ENCODE measurements at places on chromosomes 3 and 15.
A peak's percentile ranks its signal among the peaks of the same experiment; 100 is the strongest.

DNA sequence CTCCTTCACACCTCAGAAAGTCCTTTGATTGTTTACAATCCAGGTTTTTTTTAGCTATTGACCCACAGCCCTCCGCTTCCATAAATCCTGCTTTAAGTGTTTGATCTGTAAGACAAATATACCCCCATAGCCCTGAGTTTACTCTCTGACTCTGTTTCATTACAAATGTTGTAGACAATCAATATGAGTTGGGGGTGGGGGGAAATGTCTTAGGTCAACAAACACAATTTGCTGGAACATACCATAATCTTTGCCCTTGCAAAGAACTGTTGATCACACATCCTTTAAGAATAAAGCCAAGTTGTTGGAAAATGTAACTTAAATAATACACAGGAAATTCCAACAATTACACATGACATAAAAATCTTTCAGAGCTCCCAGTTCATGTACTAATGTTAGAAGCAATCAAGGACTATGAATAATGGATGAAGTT, 301.8 kb upstream of the SEMA6D start:
- no peak overlapping the region for H3K4me3 ChIP-seq
- H3K27ac ChIP-seq, result no peak overlapping the region
- H3K27me3 ChIP-seq, result no peaks in the 10 kb centered on the region
- no peaks in the 10 kb centered on the region for H3K36me3 ChIP-seq
- H3K4me1 ChIP-seq, result no peaks in the 10 kb centered on the region
- no peak for DNase-seq

DNA sequence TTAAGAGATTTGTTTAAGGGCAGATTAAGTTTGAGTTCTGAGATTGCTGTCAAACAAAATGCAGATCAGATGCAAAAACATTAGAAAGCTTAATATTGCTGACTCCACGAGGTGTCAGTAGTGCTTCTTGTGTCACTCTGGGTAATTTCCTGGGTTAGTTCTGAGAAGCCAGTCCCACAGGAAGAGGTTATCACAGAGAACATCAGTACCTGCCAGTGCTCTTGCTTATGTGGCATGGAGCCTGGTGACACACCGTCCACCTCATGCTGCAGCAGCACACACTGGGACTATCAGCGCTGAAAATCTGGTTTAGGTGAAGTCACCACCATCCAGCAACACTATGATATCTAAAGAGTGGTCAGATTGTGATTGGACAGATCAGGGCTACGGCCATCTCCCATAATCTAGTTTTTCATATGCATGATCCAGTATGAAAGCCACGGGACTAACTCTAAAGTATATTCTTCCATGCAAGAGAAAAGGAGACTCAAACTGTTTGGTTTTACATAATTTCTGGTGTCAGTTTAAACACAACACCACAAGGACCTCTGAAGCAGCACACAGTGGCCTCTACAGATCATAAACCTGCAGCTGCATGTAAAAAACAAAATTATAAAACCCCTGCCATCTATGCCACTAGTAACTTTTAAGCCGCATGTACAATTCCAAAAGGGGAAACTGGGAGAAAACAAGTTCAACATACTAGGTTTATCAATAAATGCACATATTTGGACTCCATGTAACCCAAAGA, 36.1 kb upstream of the MYO5C start:
- H3K4me3 ChIP-seq, result no peak overlapping the region
- peaks cover 20% of the 10 kb centered on the region for H3K4me1 ChIP-seq
- DNase-seq, result peak; percentile 57

DNA sequence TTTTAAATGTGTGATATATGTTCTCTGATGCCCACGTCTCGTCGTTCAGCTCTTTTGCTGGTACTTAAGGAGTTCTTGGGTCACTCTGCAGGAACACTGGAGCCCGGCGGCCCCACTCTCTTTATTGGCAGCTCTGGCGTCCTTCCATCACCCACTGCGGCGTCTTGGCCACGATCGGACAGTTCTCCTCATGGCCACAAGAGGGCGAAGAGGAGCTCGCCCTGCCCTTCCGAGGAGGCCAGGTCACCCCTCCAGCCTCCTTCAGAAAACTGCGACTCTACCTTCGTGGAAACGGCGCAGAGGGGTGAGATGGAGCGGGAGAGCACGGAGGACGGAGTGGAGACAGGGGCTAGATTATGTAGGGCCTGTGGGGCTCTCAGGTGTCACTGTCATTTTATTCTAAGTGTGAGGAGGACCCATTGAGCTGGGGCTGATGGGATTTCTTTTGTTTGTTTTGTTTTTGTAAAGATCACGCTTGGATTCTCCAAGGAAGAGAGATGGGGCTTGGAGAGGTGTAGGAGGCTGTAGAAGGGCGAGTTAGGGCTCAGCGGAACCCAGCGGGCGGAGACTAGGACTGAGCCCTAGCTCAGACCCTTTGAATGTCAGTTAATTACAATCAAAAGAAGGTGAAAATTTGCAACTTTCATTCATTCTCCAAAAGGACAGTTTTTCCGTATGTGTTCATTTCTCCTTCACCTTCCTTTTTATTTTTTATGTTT, 28.0 kb upstream of the GABRA5 start:
- no peak overlapping the region for H3K27ac ChIP-seq
- H3K27me3 ChIP-seq, result peaks cover 10% of the 10 kb centered on the region

GRCh38 chr3:49647741-49648140, 26.4 kb upstream of the APEH start:
- no peaks in the 10 kb centered on the region for H3K36me3 ChIP-seq
- no peaks in the 10 kb centered on the region for H3K4me1 ChIP-seq
- no peak overlapping the region for H3K4me3 ChIP-seq
- no peaks in the 10 kb centered on the region for H3K27me3 ChIP-seq
- DNase-seq, result no peak

GRCh38 chr3:100899440-100900091, 93.7 kb downstream of the ABI3BP start:
- H3K27me3 ChIP-seq, result peaks cover 4% of the 10 kb centered on the region
- peaks cover 5% of the 10 kb centered on the region for H3K4me1 ChIP-seq
- H3K36me3 ChIP-seq, result no peaks in the 10 kb centered on the region
- no peak overlapping the region for H3K4me3 ChIP-seq
- no peak overlapping the region for H3K27ac ChIP-seq

DNA sequence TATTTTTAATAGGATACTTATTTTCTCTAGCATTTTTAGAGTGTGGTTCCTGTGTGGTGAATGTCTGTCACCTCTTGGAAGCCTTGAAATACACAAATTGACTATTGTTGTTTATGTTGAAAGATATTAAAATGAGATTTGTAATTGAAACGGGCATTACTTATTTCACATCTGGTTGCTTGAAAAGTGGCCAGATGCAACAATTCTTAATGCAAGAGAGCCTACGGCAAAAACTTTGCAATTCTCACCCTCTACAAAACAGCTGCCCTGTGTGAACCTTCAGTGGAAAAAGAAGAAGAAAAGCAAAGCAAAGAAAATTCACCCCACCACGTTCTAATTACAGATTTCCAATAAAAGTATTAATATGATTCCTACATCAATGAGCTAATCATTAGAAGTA, 46.6 kb downstream of the PPARG start:
- H3K27ac ChIP-seq, result no peak overlapping the region
- H3K27me3 ChIP-seq, result peaks cover 2% of the 10 kb centered on the region
- H3K36me3 ChIP-seq, result no peaks in the 10 kb centered on the region
- H3K4me3 ChIP-seq, result no peak overlapping the region
- H3K4me1 ChIP-seq, result peaks cover 19% of the 10 kb centered on the region

DNA sequence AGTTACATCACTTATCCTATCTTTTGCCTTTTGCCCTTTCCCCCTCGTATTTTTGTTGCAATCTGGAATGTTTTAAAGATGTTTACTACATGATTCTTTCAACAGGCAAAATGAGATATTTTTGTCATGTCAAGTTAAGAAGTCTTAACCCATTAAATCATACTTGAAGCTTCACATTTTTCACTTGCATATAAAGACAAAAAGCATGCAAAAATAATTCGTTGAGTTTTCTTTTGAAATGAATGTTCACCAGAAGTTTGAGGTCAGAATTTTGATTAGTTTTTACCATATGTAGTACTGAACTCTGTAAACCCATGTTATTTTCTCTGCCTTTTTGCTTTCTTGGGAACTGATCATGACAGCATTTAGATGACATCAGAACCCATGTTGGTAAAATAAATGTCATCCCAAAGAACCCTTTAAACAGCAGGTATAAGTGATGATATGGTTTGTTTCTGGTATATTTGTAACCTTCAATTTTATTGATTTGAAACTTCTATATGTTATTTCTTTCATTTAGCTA, 188.5 kb downstream of the GHSR start:
- H3K4me1 ChIP-seq, result peaks cover 4% of the 10 kb centered on the region
- DNase-seq, result no peak
- H3K27me3 ChIP-seq, result no peaks in the 10 kb centered on the region
- H3K36me3 ChIP-seq, result peaks cover 59% of the 10 kb centered on the region
- no peak overlapping the region for H3K27ac ChIP-seq

DNA sequence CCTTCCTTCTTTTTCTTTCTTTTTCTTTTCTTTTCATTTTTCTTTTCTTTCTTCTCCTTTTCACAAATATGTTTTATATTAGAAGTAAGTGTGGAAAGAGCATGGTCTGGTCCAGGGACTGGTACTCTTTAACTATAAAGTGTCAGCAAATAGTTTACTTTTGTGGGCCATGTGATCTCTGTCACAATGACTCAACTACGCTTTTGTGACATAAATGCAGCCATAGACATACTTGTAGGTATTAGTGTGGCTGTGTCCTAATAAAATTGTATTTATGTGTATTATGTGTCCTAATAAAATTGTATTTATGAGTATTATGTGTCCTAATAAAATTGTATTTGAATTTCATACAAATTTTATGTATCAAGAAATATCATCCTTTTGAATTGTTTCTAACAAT, 749.1 kb upstream of the ARPP21 start:
- H3K4me3 ChIP-seq, result no peak overlapping the region
- no peaks in the 10 kb centered on the region for H3K27me3 ChIP-seq
- no peak for DNase-seq
- no peaks in the 10 kb centered on the region for H3K36me3 ChIP-seq

DNA sequence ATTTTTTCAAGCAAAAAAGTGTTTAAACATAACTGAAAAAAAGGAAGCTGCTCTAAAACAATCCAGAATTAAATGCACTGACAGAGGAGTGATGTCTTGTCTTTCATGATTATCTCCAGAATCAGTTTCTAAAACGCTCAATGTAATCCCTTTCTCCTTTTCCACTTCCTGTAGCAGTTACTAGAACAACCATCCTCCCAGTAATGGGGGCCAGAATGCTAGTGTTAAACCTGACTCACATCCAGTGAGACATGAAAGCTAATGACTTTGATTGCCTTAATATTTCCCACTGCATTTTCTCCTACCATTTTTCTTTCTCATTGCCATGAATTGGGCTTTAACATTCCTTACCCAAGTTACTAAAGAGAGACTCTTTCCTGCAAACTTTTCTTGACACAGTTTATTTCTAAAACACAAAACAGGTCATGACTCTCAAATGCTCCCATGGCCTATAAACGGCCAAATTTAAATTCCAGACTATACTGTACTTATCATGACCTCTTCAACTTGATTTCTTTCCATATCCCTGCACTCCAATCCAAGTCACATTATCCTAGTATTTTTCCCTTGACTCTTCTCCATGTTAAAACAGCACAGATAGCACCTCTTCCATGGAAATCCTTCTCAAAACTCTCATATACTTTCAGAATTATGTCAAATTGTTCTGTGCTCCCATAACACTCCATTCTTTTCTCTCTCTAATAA, 341.4 kb downstream of the NAALADL2 start:
- H3K27ac ChIP-seq, result no peak overlapping the region
- H3K36me3 ChIP-seq, result no peaks in the 10 kb centered on the region
- no peaks in the 10 kb centered on the region for H3K4me1 ChIP-seq
- H3K4me3 ChIP-seq, result no peak overlapping the region
- no peak for DNase-seq
- no peaks in the 10 kb centered on the region for H3K27me3 ChIP-seq

- no peak for DNase-seq
- H3K4me3 ChIP-seq, result no peak overlapping the region
- peaks cover 7% of the 10 kb centered on the region for H3K4me1 ChIP-seq
- H3K36me3 ChIP-seq, result no peaks in the 10 kb centered on the region
- peaks cover 48% of the 10 kb centered on the region for H3K27me3 ChIP-seq
These were observed 62.3 kb upstream of the IGF1R start for GRCh38 chr15:98586066-98586465.

- no peaks in the 10 kb centered on the region for H3K36me3 ChIP-seq
- H3K27ac ChIP-seq, result no peak overlapping the region
- DNase-seq, result no peak
- H3K27me3 ChIP-seq, result peaks cover 4% of the 10 kb centered on the region
- peaks cover 5% of the 10 kb centered on the region for H3K4me1 ChIP-seq
These were observed 19.5 kb downstream of the SMAD6 start for GRCh38 chr15:66721501-66721937.

Data from activated T-cell treated with anti-CD3 and anti-CD28 coated beads, Interleukin-2, amount 50 U/mL, for 24 hours (primary cell).